ENCODE measurements at places on chromosomes 7 and 10.

DNA sequence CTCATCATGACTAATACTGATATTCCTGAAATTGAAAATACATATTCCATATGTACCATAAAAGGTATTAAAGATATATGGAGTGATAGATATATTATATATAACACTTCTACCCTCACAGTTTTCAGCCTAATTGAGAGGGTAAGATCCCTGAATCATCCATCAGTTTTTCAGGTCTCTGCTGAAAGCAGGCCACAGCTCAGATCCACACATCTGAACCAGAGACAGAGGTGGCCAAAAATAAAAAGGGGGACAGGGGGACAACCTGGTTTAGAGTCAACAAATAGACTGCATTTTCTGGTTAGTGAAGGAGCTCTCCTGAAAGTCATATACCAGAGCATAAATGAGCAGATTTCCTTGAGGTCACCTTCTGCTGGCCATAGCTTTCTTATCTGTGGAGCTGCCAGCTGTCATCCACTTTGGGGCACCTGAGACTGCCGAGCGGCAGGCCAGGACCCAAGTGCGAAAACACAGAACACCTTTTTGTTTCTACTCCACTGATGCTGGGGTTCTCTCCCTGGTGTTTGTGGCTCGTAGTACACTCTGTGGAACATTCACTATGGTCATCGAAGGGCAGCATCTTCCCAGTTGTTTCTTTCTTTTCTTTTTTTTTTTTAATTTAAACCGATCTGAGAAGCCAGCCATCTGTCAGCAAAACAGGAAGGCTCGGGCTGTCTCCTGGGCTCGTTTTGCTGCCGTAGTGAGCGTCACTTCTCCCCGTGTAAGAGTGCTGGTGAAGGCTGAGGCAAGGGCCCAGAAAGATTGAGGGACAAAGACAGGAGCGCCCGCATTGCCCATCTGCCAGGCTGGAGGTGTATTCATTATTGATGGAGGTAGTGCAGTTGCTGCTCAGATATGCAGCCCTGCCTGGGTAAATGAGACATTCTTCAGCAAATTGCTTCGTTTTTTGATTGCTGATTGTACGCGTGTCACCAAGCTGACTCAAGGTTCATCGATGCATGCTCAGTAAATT is 13.5 kb downstream of the IKZF1 start:
- DNase-seq = no peak

- DNase-seq = no peak
Measured at GRCh38 chr10:21519941-21520436, 5.5 kb downstream of the SKIDA1 start.

GRCh38 chr10:93541402-93542357 is 24.8 kb upstream of the FFAR4 start:
- DNase-seq = no peak

DNA sequence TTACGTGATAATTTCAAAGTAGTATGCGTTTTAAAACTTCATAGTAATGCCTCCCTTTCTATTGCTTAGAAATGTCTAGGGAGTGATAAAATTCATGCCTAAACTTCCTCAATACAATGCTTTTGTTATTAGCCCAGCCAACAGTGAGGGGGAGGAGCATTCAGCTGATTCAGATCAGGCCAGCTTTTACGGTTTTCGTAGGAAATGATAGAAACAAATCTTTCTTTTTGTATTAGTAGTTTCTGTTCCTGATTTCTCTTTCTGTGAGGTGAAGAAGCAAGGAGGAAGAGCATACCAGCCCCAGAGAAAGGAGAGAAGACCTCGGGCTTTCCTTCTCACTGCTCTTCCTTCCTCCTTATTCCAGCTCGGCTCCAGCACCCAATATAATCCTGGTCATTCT is 35.2 kb upstream of the ITPRID1 start:
- DNase-seq = no peak

- DNase-seq = no peak
Measured at GRCh38 chr7:30799206-30799975, 28.2 kb downstream of the MINDY4 start.

DNA sequence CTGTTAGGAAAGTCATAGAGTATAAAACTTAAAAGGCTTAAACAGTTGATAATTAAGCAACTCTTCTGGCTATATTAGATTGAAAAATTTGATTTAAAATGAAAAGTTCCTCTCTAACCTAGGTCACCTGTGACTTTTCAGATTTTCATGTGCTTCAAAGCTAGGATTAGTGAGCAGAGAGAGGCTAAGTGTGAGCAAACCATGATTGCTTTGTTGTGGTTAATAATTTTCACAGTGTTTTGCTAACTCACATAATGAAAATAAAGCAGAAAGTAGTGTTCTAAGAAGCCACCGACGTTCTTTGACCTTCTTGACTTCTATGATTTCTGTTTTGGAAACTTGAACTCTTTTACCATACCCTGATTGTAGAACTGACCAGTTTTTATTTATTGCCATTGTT is 75.5 kb upstream of the OIT3 start:
- DNase-seq = no peak

DNA sequence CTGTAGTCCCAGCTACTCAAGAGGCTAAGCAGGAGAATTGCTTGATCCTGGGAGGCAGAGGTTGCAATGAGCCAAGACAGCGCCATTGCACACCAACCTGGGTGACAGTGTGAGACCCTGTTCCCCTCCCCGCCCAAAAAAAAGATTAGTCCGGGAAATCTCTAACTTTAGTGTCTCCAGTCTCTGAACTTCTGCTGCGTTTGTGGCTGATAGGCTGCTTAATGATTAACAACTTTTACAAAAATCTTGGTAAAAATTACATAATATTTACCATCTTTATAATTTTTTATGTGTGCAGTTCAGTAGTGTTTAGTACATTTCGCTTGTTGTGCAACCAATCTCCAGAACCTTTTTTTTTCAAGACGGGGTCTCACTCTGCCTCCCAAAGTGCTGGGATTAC is 9.7 kb upstream of the PLAU start:
- no peak for DNase-seq

DNA sequence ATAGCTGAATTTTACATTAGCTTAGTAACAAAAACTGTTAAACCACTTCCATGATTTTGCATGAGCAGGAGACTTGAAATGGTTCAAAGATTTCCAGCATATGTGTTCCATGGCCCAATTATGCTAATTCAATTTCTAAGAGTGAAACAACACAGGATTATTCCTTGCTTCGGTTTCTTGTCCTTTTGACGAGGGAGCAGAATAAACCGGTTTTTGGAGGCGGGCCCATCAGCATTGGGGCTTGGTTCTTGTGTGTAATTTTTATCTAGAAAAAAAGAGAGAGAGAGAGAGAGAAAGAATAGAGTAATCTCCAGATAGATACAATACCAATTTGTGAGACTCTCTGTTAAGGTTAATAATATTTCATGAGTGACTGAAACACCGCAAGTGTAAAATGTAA is 159.5 kb upstream of the ETV1 start:
- DNase-seq = no peak

GRCh38 chr10:77405771-77406241 is 231.8 kb downstream of the KCNMA1 start:
- no peak for DNase-seq

DNA sequence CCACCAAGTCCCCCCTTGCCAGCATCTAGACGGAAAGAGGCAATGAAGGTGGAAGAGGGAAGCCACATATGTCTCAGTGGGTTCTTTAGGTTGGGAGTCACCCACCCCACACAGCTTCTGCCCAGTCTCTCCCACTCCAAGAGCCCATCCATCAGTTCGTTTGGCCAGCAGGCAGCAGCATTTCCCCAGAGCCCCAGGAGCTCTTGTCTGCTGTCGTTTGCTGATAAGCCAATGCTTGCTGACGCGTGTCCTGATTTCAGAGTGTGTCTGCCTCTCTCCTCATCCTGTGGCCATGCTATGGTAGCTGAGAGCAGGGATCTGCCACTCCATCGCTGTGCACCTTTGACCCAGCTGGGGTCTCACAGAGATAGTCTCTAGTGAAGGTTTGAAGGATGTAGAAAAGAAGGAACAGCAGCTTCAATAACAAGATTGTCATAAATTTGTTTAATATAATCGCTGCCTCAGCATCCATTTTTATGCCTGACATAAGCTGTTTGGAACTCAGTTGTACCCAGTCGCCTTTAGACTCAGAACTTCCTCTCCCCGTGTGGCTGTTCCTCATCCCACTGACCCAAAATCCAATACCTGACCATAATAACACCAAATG is 39.4 kb upstream of the GDF10 start:
- no peak for DNase-seq

GRCh38 chr7:106068538-106068961 is 43.6 kb downstream of the SYPL1 start:
- no peak for DNase-seq
